ENCODE measurements at places on chromosomes 2 and 18.

GRCh38 chr2:3612639-3613523 lies 18.0 kb downstream of the COLEC11 start:
- no peak for DNase-seq

- no peak for DNase-seq
Measured at GRCh38 chr2:131023758-131024157, 69.5 kb downstream of the FAM168B start.

DNA sequence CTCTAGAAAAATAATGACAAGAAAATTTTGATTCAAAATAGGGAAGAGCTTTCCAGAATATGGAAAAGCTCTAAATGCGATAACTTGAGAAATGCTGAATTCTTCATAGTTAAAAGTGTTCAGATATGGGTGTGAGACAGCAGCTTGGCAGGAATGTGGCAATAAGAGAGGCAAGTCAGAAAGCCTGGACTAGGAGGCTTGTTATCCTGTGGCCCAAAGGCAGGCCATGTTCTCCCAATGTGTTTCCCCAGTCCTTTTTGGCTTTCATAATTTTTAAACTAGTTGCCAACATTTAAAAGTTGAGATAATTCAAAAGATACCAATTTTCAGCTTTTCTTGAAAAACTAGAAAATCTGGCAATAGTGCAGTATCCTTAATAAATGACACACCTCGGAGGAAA lies 366.3 kb upstream of the FANCL start:
- DNase-seq: no peak

GRCh38 chr2:212863185-212863588 lies 288.2 kb downstream of the IKZF2 start:
- no peak for DNase-seq

DNA sequence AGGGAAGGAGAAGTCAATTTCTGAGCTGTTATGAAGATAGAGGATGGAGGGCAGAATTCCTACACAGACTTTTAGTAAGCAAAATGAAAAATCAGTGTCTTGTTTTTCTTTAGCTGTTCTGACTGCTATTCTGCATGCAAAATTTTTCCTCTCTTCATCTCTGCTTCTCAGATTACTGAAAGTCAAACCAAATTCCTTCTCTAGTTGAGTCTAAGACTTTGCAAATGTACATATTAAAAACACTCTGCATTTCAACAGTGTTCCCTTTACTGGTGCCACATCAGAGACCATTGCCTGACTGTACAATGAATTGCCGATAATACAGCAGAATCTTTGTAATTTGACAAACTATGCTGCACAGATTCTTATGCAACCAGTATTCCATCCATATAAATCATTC lies 198.8 kb downstream of the EXOC6B start:
- no peak for DNase-seq

GRCh38 chr2:16038621-16039020 lies 98.3 kb downstream of the MYCN start:
- DNase-seq: no peak

GRCh38 chr2:134625311-134625710 lies 93.5 kb downstream of the TMEM163 start:
- no peak for DNase-seq

DNA sequence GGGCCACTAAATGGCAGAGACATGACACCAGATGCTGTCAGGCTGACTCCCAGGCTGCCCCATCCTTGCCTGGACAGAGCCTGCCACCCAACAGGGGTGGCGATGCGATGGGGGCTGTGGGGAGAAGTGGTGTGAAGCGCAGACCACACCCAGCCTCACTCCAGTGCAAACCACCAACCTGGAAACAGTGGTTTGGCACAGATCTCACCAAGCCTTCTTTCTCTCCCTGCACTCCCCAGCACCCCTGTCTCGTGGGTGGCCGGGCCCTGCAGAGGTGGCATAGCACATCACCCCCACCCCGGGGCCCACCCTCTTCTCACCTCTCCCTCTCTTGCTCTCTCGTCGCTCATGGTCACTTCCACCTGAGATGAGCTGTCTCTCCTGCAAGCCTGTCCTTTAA lies 32.6 kb downstream of the CIB4 start:
- no peak for DNase-seq

DNA sequence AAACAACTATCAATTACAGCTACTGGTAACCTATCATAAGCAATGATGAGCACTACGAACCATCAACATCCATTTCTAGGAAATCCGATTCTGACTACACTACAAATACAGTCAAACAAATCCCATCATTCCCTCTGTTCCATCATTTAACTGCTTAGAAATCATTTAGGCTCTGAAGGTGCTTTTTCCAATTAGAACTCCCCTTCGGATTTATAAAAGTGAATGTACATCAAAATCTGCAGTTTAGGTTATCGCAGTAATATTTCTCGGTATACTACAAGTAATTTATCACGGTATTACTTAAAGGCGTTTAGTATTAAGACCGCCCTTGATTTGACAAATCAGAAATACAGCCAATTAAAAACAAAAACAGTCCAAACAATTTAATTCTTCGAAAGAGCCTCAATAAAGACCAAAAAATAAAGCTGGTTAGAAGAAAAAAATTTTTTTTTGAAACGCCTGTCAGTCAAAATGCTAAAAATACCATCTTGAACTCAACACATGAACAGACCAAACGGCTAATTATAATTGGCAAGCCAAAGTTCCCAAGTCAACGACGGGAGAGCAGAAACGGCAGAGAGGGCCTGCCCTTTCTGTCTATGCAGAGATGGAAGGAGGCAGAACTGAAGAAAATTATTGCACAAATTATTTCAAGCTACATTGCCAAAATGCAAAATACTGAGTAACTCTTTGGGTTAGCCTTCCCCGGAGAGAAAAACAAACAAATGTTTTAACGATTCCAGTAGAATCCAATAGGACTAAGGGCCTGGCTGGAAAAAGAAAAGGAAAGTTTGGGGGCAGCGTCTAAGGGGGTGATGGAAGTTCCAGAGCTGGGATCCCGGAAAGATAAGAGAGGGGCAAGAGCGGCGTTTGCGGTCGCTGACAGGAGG lies 1.2 kb downstream of the VPS54 start:
- no peak for DNase-seq

DNA sequence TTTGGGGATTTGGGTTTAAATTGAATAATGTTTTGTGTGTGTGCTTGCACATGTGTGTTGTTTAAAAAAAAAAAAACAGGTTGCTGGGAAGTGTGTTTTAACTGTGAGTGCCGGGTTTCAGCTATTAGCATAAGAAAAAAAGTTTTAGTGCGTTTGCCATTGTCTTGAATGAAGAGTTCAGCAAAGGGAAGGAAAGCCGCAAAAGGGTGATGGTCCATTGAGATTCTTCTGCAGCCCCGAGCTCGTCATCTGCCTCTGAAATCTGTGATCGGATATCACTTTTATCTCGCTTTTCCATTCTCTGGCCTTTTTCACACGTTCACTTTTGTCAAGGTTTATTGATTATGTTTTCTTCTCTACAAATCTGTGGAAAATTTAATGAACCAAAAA lies 4.7 kb downstream of the GLI2 start:
- DNase-seq: no peak

DNA sequence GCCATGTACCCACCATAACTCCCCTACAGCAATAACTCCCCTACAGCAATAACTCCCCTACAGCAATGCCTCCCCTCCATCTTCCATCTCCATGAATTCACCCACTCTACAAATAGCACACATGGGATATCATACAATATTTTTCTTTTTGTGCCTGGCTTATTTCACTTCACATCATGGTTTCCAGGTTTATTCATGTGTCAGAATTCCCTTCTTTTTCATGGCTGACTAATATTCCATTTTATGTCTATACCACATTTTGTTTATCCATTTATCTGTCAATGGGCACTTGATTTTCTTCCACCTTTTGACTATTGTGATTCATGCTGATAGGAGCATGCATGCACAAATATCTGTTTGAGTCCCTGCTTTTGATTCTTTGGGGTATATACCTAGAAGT lies 178.3 kb downstream of the SMAD7 start:
- DNase-seq: no peak

- DNase-seq: no peak
Measured at GRCh38 chr2:238449909-238450417, 23.2 kb downstream of the ASB1 start.

DNA sequence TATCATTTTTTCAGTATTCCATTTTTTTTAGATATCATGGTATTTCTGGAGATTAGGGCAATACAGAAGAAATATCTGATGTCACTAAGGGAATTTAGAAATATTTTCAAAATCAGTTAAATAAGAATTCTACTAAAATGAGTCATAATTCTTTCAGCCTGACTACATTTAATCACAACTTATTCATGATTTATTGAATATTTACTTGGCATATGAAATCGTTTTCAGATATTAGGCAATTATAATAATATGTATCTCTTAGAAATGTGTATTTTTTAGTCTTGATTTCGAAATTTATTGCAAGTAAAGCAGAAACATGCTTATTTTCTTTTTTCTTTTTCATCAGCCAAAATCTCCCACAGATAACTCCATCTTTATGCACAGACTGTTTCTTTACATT lies 142.2 kb downstream of the CCDC102B start:
- DNase-seq: no peak

DNA sequence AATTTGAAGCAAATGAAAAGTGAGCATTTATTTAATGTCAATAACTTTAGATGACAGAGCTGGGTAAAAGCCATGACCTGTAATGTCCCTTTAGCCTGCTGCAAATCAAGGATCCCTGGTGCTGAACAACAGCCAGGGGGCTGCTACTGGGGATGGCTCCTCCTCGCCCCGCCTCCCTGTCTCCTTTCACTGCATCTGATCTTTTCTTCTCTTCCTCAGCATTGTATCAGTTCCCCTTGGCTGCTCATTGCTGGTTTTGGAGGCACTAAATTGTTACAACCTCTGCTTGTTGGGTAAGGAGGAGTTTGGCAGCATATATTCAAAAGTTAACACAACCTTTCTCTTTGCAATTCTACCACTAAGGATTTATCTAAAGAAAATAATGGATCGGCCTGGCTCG lies 236.3 kb upstream of the ID2 start:
- no peak for DNase-seq

- no peak for DNase-seq
Measured at GRCh38 chr18:61582202-61582710, 249.0 kb downstream of the CDH20 start.

DNA sequence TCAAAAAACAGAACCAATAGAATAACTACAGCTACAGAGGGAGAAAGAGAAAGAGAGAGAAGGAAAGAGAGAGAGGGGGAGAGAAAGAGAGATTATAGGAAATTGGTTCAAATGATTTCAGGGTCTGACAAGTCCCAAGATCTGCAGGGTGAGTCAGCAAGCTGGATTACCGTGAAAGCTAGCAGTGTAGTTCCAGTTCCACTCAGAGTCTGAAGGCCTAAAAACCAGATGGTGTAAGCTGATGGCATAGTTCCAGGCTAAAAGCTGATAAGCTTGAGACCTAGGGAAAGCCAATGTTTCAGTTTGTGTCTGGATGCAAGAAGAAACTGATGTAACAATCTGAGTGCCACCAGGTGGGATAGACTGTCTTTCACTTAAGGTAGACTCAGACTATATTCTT lies 397.7 kb downstream of the TRIB2 start:
- DNase-seq: no peak

- no peak for DNase-seq
Measured at GRCh38 chr2:1515986-1516797, 102.9 kb downstream of the TPO start.

- no peak for DNase-seq
Measured at GRCh38 chr18:23207994-23208393, 72.7 kb downstream of the CABLES1 start.

DNA sequence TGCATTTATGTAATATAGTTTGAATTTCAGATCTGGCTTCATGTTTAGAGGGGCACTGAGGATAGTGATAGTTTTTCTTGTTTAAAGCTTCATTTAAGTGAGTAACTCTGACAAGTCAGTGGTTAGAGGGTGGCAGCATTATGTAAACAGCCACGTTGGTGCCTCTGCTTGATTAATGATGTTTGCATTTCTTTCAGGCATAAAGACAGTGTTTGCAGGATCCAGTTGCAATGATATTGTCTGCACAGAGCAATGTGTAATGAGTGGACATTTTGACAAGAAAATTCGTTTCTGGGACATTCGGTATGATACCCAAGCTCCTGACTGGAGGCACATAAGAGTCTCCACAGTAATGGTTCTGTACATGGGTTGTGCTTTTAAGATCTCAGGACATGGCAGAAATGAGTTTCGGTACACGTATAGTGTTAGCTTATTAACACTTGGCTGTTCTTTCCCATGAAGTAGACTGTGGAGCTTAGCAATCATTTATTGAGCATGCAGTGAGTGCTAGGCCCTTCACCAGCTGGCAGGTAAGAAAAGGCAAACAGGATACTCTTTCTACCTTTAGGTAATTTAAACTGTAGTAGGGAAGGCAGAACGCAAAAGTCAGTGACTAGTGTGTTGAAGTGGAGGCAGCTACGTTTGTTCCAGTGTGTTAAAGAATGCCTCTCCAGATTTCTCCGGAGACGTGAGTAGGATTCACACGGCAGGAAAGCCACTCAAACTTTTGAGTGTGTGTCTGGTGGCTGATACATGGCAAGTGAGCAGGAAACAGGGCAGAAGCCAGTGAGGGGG lies 17.4 kb upstream of the SAG start:
- DNase-seq: no peak

DNA sequence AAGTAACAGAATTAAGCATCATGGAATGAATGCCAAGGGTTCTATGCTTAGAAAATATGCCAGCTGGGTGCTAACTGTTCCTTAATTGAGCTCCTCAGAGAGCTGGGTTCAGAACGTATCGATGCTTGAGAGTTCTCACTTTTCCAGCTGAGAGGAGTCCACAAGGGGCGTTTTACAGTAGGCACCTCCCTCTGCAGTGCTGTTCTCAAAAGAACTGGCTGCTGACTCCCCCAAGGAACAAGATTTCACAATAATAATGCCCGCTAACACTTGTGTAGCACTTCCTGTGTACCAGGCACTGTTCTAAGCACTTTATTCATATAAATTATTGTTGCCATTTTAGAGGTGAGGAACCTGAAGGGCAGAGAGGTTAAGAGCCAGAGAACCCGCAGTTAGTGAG lies 18.1 kb upstream of the TMEM237 start:
- DNase-seq: no peak

- DNase-seq: no peak
Measured at GRCh38 chr2:2007551-2008501, 263.5 kb upstream of the PXDN start.

DNA sequence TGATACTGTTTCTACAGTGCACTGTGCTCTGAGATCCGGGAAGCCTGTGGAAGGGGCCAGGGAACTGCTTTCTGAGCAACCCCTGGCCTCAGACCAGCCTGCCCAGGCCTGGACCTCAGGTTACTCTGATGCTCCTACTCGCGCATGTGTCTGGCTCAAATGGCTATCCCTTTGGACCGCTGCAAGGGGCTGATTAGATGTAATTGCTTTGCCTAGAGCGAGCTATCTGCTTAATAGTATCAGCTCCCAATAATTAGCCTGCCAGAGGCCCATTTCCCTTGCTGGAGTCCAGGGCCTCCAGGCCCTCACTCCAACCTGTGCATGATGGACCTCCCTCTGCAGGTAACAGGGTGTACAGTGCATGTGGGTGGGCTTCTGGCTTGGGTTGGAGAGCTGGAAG lies 7.2 kb upstream of the KCNK3 start:
- DNase-seq: no peak

- no peak for DNase-seq
Measured at GRCh38 chr2:81213598-81213997, 909.0 kb upstream of the LRRTM1 start.

GRCh38 chr2:152046940-152047339 lies 51.9 kb downstream of the CACNB4 start:
- no peak for DNase-seq

GRCh38 chr2:215826838-215827441 lies 186.4 kb downstream of the MREG start:
- DNase-seq: no peak

GRCh38 chr2:41544709-41545108 lies 503.1 kb upstream of the PKDCC start:
- DNase-seq: no peak

Data from stimulated activated CD4-positive, alpha-beta T cell treated with anti-CD3 and anti-CD28 coated beads, TNF-alpha, amount 100 ng/mL, for 1 hour (primary cell).